ENCODE measurements at places on chromosomes 1 and 21.

- DNase-seq, result no peak
Measured at GRCh38 chr1:89464008-89464407, 60.6 kb upstream of the LRRC8B start.

DNA sequence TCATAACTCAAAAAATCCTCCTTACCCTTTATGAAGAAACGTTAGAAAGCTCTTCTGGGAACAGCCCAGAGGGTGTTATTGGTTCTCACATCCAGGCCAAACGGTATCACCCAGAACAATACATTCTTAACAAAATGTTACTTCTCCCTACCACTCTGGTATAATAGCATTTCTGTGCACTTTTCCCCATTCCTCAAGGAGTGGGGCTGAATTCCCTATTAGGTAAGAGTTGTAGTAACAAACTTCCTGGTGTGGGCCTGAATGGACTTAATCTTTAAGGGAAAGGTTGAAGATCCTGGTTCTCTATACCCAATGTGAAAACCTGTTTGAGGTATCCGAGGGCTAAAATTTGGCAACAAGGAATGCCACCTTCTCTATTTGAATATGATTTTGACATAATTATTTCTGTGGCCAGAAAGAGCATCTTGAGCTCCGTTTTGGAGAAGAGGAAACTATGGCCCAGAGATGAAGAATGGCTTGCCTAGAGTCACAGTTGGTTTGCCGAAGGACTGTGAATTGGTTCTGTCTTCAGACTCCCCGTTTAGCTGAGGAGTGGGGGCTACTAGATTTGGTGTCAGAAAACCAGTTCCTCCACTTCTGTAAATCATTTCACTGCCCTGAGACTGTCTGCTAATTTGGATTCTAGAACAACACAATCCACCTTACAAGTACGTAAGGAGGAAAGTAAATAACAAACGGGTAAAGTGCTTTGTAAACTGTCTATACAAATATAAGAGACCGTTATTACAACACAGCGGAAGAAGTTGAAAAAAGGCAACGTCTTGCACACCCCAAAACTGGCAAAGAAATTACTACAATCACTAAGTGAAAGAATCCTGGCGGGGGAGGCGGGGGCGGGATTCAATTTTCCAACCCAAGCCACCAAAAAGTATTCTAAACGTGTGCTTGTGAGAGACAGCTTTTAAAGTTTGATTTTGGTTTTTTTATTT lies 2.3 kb downstream of the ANP32E start:
- no peak for DNase-seq

GRCh38 chr21:37208056-37208721 lies 58.9 kb downstream of the VPS26C start:
- no peak for DNase-seq

DNA sequence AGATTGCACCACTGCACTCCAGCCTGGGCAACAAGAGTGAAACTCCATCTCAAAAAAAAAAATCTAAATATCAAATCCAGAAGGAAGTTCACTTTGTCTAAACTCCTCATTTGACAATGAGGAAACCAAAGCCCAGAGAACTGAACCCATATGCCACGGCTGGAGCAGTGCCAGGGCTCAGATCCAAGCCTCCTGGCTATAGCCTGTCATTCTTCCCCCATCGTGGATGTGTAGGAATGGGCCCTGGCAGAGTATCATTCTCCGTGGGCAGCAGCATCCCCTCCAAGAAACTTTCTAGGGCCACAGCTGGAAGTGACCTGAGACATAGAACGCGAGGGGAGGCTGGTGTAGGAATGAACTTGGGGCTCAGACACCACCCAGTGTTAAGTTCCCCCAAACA lies 47.2 kb downstream of the CAPN9 start:
- no peak for DNase-seq

DNA sequence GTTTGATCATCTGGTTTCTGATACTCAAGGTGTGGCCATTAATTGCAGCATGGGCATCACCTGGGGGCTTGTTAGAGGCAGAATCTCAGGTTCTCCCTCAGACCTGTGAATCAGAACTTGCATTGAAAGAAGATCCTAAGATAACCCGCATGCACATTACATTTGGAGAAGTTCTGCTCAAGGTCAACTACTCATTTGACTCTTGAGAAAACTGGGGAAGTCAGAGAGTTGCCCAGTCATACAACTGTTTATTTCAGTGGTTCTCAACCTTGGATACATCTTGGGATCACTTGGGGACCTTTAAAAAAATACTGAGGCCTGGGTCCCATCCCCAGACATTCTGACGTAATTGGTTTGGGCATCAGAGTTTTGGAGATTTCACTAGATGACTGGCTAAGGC lies 30.5 kb downstream of the CAMTA1 start:
- no peak for DNase-seq

GRCh38 chr21:40422896-40423635 lies 423.9 kb downstream of the DSCAM start:
- no peak for DNase-seq

DNA sequence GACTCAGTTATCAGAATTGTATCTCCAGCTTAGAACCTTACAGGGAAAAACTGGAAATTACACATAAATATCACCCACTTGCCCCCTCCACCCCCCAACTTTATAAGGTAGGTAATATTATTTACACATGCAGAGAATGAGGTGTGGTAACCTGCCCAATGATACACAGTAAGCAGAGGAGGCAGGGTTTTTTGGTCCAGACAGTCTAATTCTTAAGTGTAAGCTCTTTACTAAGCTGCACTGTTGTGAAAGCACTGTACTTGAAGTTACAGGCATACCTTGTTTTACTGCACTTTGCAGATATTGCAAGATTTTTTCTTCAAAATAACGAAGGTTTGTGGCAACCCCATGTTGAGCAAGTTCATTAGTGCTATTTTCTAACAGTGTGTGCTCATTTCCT lies 24.8 kb upstream of the MYOCOS start:
- DNase-seq, result no peak

- no peak for DNase-seq
Measured at GRCh38 chr1:79131626-79132025, 125.1 kb upstream of the ADGRL4 start.

GRCh38 chr1:157124855-157125254 lies 13.3 kb downstream of the ETV3 start:
- DNase-seq, result no peak

- DNase-seq, result no peak
Measured at GRCh38 chr1:228687587-228687986, 47.7 kb upstream of the RHOU start.
